Right lung (tissue), 10 donors: ENCODE measurements at places on chromosomes 2 and 18.

DNA sequence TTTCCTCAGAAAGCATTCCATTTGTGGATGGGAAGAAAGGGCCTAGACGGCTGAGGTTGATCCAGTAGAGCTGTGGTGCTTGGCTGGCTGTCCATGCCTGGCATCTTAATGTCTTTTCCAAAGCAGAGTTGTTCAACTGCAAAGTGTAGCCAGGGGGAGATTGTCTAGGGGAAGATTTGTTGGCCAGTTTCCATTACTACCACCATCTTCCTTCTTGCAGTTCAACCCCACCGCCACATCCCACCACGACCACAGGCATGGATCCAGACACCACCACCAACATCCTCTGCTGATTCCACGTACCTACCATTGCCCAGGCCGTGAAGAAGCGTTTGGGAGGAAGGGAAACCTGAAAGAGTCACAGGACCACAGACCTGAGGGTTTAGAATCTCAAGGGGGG, 50.7 kb upstream of the HAAO start:
- DNase-seq, result no peak

- DNase-seq, result no peak
These were observed 90.5 kb upstream of the MEX3C start for GRCh38 chr18:51287818-51288508.

DNA sequence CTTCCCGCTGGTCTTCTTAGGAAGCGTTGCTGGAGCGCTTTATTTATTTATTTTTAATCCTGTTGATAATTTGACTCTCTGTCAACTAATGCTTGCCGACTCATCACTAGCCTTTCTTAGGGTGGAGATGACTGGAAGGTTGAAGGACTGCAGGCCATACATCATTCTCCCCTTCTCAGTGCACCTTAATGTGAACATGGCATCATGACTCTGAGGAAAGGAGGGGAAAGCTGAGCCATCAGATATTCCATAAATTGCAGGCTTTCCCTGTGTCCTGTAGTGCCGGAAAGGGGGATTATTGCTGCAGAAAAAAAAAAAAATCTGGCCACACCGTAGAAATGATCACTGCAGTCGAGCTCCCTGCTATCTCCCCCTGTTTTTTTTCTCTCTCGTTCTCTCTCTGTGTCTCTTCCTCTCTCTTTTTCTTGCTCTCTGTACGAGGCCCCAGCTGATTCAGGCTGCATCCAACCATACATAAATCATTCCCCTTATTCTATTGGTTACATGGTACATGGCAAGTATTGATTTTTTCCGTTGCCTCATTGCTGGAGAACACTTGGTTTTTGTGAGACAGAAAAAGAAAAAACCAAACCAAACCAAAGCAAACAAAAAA, 125.8 kb upstream of the EFEMP1 start:
- DNase-seq, result no peak

DNA sequence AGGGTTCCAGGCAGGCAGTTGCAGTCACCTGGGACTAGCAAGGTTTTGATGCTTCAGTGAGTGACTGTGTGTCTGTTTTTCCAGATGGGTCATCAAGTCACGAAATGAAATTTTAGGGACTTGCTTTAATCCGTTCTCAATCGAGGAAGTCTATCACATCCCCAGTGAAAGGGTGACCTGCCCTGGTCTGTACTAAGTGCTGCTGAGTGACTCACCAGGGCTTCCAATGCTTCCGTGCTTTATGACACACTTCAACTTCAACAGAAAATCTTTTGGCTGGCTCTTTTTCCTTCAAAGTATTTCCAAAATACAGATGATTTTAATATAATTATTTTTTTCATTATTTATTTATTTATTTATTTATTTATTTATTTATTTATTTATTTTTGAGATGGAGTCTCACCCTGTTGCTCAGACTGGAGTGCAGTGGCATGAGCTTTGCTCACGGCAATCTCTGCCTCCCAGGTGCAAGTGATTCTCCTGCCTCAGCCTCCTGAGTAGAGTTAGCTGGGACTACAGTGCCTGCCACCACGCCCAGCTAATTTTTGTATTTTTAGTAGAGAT, 18.4 kb downstream of the TFCP2L1 start:
- DNase-seq, result no peak

DNA sequence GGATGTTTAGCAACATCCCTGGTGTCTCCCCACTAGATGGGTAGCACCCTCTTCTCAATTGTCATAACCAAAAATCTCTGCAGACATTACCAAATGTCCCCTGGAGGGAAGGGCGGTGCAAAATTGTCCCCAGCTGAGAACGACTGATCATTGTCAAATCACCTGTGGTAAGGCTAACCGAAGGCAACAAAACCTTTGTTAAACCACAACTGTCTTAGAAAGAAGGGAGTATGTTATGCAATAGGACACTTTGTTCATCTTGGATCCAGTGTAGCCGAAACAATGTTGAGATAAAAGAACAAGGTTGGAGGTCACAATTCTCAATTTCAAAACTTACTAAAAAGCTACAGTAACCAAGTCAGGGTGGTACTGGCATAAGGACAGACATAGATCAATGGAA, 50.3 kb upstream of the ST3GAL5 start:
- no peak for DNase-seq

DNA sequence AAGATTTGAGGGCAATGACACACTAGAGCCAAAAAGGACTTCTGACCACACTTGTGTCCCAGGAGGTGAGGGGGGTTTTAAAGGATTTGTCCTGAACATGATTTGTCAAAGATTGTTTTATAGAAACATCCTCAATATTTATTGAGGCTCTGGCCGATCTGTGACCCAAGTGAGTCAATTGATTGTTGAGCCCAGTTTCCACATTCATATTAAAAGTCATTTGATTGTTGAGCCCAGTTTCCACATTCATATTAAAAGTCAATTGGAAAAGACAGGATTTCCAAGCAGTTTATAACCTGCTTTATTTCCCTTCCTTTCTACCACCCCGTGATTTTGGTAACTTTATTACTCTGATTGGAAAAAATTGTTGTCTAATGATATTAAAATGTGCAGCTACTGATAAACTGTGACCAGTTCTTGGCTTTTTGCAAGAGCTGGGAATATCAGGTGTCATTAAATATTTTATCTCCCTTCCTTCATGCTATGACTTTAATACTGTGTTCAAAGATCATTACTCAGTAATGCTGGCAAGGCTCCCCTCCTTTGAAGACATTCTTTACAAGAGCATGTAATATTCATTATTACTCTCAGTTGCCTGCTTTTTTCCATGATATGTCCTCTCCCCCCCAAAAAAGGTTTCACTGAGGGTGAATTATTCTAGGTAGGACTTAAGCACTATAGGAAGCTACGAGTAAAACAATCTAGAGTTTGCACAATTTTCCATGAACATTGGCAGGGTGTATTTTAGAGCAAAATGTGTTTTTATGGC, 75.3 kb downstream of the HRH4 start:
- DNase-seq, result no peak

GRCh38 chr2:88654714-88655113, 27.4 kb upstream of the EIF2AK3 start:
- no peak for DNase-seq

DNA sequence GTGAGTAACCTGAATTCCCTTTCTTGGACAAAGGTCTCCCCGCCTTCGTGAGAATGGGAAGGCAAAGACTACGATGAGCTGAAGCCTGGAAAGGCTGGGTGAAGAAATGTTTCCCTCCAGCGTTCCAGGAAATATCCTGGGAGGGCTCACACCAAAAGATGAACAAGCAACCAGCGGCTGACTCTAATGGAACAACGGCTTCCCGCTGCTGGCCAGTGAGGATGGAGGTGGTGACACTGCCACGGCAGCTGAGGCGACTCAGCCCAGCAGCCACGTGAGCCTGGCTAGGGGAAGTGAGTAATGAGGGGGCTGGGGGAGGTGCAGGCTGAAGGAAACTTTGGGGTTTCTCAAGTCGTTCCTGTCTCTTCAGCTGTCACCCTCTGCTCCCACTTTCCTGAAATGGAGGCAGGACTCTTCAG, 105.0 kb upstream of the SMAD7 start:
- no peak for DNase-seq

DNA sequence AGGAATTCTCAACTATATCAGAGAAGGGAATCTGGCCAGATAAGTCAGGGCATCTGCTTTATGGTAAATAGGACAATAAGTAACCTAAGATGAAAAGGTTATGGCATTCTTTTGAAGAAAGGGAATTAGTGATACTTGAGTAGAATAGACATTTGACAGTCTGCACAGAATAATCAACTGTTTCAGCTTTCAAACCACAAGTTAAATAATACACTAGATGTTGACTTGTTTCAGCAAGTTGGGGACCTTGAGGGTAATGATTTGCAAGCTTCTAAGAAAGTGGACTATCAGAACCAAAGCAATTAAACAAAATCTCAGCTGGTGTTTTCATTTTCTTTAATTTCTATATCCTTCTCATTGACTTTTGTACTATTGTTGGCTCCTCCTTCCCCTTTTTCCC, 54.5 kb downstream of the SLC39A10 start:
- no peak for DNase-seq

DNA sequence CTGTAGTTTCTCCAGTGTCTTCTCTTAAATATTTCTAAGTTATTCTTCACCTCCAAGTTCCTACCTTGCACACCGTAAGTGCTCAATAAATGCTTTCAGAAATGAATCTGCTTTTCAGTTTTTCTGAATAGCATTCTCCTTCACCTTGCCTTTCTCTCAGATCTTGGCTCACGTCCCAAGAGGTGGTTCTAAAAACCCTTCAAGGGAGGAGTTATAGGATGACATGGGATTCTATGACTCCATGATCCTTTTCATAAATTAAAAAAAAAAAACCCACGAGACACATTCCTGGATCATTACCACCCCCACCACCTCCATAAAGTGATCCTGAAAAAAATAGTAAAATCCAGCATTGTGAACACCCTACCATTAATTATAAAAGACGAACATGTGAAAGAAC, 11.7 kb downstream of the KCTD1 start:
- DNase-seq, result no peak

DNA sequence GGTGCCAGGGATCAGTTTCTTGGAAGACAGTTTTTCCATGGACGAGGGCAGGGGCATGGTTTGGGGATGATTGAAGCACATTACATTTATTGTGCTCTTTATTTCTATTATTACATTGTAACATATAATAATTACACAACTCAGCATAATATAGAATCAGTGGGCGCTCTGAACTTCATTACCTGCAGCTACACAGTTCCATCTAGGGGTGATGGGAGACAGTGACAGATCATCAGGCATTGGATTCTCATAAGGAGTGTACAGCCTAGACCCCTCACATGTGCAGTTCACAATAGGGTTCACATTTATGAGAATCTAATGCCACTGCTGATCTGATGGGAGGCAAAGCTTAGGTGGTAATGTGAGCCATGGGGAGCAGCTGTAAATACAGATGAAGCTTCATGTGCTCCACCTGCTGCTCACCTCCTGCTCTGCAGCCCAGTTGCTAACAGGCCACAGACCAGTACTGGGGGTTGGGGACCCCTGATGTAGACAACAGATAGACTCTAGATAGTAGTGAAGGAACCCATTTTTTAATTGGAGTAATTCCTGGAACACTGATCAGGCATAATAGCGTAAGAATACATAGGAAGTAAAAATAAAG, 41.5 kb upstream of the MC4R start:
- no peak for DNase-seq

DNA sequence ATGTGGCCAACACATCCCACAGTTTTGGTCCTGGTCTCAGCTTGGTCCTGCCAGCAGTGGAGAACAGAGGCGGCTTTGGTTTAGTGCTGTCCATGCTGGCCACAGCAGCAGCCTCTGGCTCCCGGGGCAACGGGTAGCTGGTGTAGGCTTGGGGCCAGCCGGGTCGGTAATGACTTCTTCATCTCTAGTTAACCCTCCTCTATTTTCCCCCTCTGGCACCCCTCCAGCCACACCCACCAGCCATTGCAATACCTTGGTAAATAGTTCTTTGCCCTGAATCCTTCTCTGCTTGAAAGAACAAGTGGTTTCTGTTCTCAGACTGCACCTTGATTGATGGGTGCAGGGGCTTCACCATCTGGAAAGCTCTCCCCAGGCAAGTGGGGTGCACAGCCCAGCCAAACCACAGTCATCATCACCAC, 31.7 kb upstream of the ZNF396 start:
- no peak for DNase-seq

DNA sequence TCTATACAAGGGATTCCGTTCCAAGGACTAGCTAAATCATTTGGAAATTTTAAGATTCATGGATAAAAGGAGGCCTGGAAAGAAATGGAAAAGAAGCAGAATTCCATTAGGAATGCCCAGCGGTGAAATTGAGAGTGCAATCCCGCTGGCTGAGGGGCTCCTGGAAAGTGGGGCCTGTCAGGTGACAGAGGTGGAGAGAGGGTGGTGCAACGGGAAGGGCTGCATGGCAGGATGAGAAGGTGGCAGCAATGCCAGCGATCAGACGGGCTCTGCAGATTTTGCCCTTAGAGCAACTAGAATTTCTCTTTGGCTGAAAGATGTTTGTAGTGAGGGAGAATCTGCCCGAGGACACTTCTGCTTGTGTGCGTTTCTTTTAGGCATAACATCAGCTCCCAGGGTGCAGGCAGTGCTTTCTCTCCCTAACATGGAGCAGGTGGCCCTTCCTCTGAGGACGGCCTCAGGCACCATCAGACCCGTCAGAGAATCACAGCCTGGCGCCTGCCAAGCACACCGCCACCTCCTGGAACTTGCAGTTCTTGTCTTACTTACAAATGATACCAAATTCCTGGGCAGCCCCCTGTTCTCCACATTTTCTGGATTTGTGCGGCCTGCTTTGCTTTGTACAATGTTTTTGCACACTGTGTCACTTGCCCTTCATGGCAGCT, 261.6 kb downstream of the NDUFA10 start:
- DNase-seq, result no peak

DNA sequence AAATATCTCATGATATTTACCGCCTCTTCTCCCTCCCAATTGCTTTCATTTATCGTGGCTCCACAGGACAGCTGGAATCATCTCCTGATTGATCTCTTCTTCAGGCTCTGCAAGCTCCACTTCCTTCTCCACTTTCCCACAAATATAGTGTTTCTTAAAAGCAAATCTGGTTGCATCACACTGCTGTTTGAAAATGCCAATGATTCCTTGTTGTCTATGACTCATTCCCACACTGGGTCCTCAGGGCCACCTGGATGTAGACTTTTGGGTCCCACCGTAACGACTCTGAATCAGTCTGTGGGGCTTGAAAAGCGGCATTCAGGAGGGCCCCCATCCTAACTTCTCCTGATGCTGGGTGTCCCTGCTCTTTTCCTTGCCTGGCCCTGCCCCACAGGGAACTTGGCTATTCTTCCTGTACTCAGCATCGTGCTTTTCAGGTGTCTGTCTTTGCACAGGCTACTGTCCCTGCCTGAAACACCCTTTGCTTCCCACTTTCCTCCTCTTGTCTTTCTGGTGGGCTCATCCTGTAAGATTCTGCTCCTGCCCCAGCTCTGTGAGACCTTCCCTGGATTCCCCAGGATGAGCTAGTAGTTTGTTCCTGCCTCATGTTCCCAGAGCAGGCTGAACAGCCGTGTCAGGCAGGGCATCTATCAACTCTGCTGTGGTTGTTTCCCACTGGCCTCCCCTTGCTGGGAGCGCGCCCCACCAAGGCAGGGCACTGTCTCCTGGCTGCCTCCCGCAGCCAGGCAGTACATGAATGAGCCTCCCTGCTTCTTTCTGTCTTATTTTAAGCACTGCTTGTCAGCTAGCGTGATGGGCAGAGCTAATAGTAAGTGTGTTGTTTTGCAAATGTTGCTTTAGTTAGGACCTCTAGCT, 111.9 kb downstream of the KCTD1 start:
- no peak for DNase-seq

GRCh38 chr18:67242001-67242400, 274.5 kb downstream of the DSEL start:
- DNase-seq, result no peak
